ENCODE measurements at places on chromosomes 6 and 20.

- DNase-seq: no peak
Measured at GRCh38 chr6:35160642-35161041, 19.5 kb upstream of the TCP11 start.

- DNase-seq: no peak
Measured at GRCh38 chr6:134508862-134509498, 191.1 kb upstream of the SGK1 start.

GRCh38 chr6:119333707-119334295, 15.8 kb downstream of the MAN1A1 start:
- no peak for DNase-seq

DNA sequence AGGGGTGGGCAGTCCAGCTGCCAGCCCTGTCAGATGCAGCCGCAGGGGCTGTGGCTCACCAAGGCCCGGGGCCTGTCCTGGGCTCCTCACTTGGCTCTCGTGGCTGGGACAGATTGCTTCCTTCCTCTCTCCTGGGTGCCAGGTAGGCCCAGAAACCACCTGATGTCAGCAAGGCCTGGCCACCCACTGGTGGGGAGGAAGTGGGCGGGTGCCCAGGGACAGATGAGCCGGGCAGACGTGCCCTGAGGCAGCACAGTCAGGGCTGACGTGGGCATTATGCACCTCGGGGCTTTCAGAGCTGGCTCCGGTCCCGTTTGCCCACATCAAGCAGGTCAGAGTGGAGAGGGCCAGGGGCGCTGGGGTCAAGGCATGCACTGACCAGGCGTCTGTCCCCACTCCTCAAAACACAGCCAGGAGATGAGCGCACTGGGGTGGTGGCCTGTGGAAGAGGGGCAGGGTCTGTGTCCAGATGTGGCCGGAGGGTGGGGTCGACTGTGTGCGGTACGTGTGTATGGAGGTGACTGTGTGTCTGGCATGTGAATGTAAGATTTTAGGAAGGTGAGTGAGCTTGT, 133.2 kb upstream of the PTPN1 start:
- DNase-seq: no peak

DNA sequence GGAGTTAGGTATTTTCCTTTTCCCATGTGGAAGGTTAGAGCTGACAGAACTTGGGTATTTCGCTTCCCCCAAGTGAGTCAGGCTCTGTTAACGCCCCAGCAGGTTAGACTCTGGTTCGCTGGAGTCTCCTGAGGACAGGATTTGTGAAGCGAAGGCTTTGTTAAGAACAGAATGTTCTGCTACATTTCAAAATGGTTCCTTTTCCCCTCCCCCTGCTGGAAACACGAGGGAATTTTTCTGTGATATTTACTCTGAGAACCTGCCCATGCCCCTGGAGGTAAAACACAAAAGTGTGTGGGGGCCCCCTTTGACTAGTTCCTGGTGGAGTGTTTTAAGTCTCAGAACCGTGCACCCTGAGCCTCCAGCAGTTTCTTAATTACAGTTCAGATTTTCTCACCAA, 731.4 kb upstream of the CITED2 start:
- no peak for DNase-seq

- DNase-seq: no peak
Measured at GRCh38 chr6:140824595-140824994, 1308.1 kb upstream of the GJE1 start.

DNA sequence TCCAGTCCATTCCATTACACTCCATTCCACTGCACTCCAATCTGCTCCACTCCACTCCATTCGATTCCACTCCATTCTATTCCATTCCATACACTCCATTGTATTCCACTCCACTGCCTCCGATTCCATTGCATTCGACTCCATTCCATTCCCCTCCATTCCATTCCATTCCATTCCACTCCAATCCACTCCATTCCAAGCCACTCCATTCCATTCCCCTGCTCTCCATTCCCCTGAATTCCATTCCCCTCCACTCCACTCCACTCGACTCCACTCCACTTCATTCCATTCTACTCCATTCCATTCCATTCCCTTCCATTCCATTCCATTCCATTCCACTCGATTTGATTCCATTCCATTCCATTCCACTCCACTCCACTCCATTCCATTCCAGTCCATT, 25.7 kb upstream of the DEFB125 start:
- no peak for DNase-seq

- no peak for DNase-seq
Measured at GRCh38 chr6:108406943-108407342, 112.1 kb downstream of the AFG1L start.

DNA sequence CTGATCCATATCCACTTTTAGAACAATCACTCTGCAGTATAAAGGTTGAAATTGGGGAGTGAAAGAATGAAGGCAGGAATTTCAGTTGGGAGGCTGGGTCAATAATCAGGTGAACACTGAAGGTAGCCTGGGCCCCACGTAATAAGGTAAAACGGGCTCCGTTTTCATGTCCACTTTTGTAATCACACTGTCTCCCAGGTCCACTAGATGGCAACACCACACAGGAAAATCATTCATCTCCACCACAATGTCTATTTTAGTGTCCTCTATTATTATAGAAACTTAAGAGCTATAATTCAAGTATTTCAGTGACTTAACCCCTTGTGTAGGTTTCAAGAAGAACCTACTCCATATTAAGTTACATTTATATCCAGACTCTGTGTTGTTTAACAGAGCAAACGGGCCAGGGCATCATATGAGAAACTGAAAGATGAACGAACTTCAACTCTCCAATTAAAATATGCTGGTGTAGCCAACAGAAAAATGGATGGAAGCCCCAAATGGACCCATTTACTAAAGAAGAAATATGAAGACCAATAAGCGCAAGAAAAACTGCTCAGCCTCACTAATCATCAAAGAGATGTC, 45.9 kb upstream of the MC3R start:
- no peak for DNase-seq

DNA sequence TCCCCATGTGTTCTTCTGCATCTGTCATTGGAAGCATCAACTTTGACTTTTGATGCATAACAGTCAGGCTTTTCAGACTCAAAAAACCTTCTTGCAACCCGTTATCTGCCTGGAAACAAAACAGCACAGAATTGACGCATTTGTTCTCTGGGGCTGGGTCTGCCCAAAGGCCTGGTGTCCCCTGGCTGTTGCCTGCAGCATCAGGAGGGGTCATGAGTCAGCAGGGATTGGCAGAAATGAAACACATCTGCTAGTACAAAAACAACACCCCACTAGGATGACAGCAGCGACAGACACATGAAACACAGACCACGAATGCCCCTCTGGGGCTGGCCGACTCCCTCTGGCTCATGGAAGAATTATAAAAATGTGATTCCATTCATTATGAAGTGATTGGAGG, 157.6 kb upstream of the INSM1 start:
- DNase-seq: no peak

DNA sequence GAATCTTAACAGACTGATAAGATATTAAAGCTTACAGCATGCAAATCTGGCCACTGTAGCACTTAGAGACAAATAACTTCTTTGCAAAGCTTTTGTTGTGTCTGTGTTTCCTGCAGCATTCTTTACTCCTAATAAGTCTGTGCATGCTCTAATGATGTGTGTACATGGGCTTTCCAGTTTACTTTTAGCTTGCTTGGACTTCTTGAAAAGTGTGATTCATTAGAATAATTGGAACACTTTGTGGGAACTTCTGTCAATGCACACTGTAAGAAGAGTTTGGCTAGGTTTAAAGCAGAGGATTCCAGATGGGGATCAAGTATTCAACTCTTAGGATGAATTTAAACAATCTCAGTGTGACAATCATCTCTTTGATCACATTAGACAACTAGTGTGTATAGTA, 22.1 kb upstream of the TINAG start:
- no peak for DNase-seq

DNA sequence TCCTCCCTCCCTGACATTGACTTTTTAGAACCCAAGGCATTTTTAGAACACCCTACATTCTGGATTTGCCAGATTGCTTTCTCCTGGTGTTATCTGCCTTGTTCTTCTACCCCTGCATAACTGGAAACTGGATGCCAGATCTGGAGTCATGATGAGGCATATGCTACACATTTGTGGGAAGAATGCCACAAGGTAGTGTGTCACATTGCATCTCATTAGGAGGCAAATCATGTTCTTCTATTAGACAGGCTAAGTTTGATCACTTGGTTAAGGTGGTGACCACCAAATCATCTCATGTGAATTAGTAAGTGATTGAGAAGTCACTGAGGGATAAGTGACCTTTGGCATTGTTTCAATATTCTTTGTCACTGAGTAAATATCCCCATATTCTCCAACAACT, 12.9 kb upstream of the NKX2-2 start:
- DNase-seq: no peak

GRCh38 chr20:21251278-21251677, 51.9 kb upstream of the XRN2 start:
- peak; percentile 21 for DNase-seq

DNA sequence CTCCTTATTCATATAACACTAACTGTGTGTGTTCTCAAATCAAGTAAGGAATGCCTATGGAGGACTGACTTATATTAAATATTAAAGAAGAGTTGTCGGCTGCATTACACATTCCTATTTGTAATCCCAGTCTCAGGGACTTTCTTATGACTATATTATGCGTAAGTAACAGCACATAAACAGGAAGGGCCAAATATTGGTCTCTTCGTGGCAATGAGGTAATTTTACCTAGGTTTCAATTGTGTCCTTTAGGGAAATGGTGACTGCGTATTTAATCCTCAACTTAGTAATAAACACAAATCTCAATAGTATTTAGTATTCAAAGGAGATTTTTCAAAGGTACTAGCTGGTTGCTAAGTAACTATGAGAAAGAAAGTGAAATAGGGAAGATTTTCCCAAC, 22.8 kb upstream of the EPM2A start:
- no peak for DNase-seq

GRCh38 chr6:170179616-170180324, 111.1 kb downstream of the DLL1 start:
- DNase-seq: no peak

DNA sequence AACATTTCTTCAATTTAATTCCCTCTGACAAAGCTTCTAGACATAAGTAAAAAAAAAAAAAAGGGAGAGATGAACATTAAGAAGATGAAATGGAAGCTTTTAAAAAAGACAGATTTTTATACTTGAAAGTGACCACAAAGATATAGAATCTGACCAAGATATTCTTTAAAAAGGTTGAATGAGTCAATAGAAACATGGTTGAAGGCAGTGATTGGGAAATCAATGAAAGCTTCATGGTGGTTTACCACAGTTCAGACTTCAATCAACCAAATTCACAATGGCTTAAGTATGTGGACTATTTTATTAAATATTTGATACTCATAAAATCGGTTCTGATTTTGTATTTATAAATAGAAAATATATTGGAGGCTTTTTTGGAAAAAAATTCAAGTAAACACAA, 248.4 kb upstream of the HSF2 start:
- no peak for DNase-seq

GRCh38 chr20:48455651-48456365, 372.0 kb downstream of the PREX1 start:
- no peak for DNase-seq

GRCh38 chr6:5156627-5157026, 71.5 kb downstream of the PPP1R3G start:
- DNase-seq: no peak

- no peak for DNase-seq
Measured at GRCh38 chr20:62730481-62730880, 21.8 kb downstream of the NTSR1 start.

DNA sequence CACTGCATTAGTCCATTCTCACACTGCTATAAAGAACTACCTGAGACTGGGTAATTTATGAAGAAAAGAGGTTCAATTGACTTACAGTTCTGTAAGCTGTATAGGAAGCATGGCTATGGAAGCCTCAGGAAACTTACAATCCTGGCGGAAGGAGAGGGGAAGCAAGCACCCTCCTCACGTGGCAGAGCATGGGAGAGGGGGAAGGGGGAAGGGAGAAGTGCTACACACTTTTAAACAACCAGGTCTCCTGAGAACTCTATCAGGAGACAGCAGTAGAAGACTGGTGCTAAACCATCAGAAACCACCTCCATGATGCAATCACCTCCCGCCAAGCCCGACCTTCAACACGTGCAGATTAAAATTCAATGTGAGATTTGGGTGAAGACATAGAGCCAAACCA, 494.0 kb downstream of the GRIK2 start:
- no peak for DNase-seq

All from activated CD4-positive, alpha-beta T cell treated with anti-CD3 and anti-CD28 coated beads, Interleukin-2, Interleukin-4, amounts not matched to agents 100 ng/mL and 50 ng/mL, durations not matched to agents 16 hours and 8 hours (primary cell).